ENCODE measurements at places on chromosomes 4 and X.

DNA sequence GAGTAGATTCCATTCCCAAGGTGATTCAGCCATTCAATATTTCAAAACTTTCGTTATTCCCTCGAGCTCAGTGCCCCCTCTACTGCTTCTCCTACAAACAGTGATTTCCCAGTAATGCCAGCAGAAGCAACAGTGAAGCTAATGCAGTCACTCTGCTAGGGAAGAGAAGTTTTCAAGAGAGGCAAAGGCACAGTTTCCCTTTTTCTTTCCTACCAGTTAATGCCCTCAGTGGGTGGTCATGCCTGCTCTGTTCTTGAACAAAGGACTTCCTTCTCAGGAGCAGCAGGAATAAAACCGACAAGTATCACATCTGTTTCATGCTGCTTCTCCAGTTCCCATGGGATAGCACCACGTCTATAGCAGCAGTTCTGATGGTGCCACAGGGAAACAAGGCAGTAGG, 317.2 kb downstream of the TENM3 start:
- no peak for DNase-seq

DNA sequence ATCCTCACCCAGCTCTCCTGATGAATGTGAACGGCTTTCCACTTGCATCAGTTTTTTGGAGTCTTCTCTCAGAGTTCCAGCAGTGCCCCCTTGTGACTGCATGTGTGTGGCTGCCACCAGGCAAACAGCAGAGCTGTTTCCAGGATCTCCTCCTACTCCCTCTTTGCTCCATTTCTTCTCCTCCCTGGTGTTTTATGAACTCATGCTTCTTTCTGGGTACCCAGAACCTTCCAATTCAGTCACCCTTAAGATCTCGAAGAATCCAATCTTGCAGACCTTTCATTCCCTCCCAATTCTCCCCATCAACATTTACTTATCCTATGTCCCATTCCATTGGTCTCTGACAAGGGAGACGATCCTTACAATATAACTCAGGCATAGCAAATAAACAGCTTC, 6.8 kb upstream of the TCEANC start:
- no peak for DNase-seq

GRCh38 chr4:147794314-147794680, 62.4 kb downstream of the ARHGAP10 start:
- no peak for DNase-seq

GRCh38 chr4:47650584-47651130, 165.6 kb downstream of the ATP10D start:
- no peak for DNase-seq

DNA sequence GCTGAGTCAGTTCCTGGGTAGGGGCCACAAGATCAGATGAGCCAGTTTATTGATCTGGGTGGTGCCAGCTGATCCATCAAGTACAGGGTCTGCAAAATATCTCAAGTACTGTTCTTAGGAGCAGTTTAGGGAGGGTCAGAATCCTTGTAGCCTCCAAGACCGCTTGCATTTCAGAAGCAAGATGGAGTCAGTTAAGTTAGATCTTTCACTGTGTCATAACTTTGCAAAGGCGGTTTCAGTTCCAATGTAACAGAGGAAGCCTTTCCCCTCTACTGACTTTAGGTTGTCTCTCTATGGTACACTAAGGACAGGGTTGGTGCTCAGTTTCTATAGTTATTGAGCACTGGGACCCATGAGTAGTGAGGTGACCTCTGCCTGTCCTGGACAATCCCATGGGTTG, 127.3 kb upstream of the WDR1 start:
- DNase-seq: no peak

DNA sequence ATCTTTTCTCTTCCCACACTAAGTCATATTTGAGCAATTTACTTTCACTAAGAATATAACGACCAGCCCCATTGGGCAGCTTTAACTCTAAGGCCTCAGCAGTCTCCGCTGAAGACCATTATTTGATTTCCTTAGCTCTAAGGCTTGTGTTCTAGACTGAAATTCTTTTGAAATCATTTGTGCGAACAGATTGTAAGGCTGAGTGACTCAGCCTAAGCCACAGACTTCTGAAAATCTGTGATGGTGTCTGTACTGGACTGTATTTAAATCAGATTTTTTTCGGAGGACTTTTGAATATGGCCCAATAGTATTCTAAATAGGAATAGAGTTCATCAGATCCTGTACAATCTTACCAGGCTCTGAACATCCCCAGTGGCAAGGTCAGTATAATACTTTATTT, 150.3 kb upstream of the TECRL start:
- no peak for DNase-seq

DNA sequence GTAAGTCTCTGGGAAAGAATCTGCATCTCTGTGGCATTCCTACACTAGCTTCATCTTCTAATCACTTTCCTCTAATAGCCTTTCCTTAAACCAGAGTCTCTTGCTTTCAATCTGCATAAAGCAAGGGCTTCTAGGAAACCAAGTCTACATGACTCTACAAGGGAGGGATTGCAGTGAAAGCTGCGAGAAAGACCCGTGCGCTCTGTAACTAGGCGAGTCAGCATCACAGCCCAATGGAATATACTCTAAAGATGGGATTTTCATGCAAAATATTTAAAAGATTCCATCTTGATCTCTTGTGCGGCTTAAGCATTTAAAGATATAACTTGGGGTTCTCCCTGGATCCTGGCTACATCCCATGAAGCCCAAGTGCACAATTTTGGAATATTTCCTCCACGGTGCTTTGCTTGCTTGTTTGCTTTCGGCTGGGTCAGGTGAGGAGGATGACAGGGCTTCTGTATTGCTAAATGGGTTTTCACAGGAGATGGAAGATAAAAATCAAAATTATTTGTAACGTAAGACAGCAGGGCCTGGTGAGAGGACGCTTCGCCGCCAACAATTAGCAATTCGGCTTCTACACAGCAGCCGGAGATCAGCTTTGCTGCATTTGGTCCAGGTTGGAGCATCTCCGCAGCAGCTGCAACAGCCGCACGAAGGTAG, 687 bp upstream of the GRIA2 start:
- DNase-seq: no peak

DNA sequence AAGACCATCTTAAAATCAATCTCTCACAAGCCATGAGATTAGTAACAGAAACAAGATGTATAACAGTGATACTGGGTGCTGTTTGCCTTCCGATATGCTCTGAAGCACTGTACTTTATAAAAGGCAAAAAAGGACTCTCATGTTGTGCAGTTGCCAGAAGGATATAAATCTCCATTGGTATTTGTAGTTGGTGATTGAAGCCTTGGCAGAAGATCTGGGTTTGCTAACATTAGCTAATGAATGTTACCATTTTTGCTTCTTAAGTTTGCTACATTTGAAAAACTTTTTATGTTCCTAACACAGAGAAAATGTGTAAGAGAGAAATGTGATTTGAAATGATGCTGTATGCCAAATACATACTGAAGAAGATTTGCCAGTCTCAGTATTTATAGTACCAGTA, 44.4 kb downstream of the RAP1GDS1 start:
- DNase-seq: no peak

- no peak for DNase-seq
Measured at GRCh38 chr4:19285146-19285545, 966.6 kb upstream of the SLIT2 start.

GRCh38 chrX:11530621-11531020, 135.1 kb downstream of the ARHGAP6 start:
- no peak for DNase-seq

- DNase-seq: no peak
Measured at GRCh38 chrX:66164470-66164869, 423 bp downstream of the HEPH start.

DNA sequence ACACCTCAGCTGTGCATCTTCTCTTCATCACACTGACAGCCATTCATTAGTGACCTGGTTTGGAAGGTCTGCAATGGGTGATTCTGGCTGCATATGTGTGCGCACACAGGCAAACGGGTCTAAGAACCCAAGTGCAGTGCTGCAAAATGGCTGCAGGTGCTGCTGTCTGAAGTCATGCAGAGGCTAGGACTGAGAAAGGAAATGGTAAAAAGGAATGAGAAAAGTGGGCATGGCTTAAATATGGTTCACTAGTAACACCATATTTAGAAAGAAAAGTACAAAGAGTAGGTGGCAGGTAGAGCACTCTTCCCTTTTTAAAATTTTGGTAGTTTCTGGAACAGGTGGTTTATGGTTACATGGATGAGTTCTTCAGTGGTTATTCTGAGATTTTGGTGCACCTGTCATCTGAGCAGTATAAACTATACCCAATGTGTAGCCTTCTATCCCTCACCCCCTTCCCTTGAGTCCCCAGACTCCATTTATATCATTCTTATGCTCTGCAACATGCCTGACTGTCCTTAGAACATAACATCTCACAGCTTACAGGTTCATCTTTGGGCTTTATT, 78.4 kb downstream of the CCNG2 start:
- DNase-seq: no peak

All from NCI-H226 (cell line).